CD4-positive, alpha-beta T cell treated with Interleukin-12 subunit alpha and Interleukin-12 subunit beta, for 1 hour (primary cell): ENCODE measurements at places on chromosomes 13 and 19.
A peak's percentile ranks its signal among the peaks of the same experiment; 100 is the strongest.

GRCh38 chr19:12789904-12790619 lies 1.2 kb upstream of the JUNB start:
- peak; percentile 98 for DNase-seq

- DNase-seq, result no peak
These were observed 1.8 kb upstream of the SYNE4 start for GRCh38 chr19:36010402-36010801.

GRCh38 chr19:709965-710571 lies 1.3 kb downstream of the PALM start:
- DNase-seq, result no peak

DNA sequence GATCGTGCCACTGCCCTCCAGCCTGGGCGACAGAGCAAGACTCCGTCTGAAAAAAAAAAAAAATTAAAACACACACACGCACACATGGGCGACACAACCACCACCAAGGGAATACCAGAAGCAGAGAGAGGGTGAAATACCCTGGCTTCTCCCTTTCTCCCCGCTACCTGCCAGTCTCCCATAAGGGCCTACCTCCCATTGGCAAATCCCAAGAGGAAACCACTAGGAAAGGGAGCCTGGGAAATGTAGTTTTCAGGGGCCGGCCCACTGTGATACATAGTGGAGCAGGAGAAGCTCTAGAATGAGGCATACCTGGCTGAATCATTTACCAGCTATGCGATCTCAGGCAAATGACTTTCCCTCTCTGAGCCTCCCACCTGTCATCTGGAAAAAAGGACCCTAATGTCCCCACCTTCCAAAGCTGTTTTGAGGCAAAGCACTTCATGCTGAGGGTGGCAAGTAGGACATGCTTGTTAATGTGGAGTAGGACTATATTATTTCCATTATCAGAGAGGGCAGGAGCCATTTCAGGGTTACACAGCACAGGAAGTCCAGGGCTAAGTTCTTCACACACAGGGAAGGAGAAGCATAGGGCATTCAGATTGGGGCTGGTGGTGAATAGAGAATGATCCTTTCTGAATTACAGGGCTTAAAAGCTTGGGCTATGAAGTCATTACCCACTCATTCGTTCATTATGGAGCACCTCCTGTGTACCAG lies 14.3 kb upstream of the HNRNPUL1 start:
- no peak for DNase-seq

DNA sequence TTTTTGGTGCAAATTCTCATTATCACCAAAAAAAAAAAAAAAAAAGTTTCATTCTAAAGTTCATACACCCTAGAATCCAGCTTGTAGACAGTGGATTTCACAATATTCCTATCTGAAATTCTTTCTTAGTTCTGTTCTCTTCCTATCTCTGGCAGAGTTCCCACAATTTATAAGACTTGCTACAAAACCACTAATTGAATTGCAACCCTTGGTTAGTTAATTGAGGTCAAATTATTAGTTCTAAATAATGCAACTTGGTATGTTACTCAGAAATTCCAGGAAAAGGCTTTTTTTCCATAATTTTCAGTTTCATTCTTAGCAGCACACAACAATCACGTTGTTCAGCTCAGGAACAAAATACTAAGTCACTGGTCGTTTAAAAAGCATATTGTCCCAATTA lies 58.5 kb downstream of the SPATA13 start:
- no peak for DNase-seq

- no peak for DNase-seq
These were observed 51.0 kb downstream of the ZNF146 start for GRCh38 chr19:36265856-36266374.

DNA sequence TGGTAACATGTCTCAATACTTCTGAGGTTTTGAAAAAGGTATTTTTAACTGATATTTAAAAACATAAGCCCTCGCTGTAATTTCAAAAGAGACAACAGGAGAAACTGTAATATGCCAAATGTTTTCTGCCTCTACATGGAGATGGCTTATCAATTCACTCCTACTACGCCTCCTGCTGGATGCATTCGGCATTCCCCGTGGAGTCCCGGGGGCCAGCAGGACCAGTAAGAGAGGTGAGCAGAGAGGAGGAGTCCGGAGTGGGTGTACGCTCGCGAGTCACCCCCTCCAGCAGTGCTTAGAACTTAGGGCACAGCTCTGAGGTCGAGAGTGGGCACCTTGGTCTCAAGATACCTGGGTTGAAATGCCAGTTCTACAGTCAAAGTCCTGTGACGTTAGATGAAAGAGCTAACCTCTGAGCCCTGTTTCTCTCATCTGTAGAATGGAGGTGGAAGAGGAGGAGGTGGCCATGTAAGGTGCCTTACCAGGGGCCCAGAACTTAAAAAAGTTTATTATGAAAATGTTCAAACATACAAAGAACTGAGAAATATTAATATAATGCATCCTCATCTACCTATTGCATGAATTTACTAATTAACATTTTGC lies 110.2 kb downstream of the STK24 start:
- peak; percentile 45 for DNase-seq

GRCh38 chr19:5292822-5293611 lies 47.6 kb downstream of the PTPRS start:
- peak; percentile 37 for DNase-seq

DNA sequence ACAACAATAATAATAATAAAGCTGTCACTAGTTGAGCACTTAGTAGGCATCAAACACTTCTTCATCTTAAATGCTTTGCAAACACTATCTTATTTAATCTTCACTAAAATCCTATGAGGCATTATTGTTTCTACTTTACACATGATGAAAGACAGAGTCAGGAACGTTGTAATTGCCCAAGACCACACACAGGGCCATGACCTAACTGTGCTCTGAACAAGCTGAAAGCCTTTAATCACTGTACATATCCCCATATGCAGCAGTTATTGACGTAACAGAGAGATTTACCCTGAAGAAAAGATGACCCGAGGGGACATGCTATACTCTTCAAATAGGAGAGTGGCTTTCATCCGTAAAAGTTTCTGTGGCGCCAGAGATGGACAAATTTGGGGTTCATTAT lies 53.0 kb downstream of the SACS start:
- DNase-seq, result no peak

- no peak for DNase-seq
These were observed 8.6 kb downstream of the FRY start for GRCh38 chr13:32040052-32040642.

GRCh38 chr19:18234194-18234593 lies 8.0 kb upstream of the PDE4C start:
- no peak for DNase-seq

- no peak for DNase-seq
These were observed 40.6 kb downstream of the CCDC122 start for GRCh38 chr13:43838909-43839308.

DNA sequence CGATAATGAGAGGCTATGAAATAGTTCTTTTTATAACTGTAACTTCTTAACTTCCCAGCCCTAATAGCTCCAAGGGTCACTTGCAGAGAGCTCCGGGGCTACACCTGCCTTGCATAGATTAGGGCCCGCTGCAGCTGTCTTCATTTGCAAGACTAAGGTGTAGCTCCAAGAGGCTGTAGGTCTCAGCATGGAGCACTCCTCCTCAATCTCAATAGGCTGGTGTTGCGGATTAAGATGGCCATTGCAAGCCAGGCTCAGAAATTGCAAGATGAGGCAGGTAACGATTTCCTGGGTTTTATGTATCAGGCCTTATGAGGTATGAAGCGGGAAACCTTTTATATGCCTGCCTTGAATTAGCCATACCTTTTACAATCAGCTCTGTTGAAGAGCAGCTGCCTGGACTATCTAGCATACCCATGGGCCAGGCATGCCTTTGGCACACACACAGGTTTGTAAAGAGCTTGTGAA lies 185.7 kb downstream of the TM9SF2 start:
- no peak for DNase-seq

- no peak for DNase-seq
These were observed 2.7 kb upstream of the CAPS start for GRCh38 chr19:5911366-5911765.

DNA sequence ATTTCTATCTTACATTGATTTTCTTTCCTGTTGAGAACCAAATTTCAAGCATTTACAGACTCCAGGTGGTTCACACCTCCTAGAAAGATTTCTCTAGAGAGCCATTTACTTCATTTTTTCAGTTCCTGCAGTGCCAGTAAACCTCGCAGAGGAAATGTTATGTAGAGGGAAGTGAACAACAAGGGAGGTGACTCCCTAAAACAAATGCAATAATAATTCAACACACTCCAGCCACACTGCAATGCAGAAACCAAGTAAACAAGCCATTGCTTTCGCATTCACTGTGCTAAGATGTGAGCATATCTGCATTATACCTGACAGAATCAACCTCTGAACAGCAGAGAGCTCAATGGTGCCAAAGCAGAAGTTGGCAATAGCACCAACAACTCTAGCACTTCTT lies 215.1 kb downstream of the RBM26 start:
- no peak for DNase-seq

GRCh38 chr13:26980099-26981031 lies 191.2 kb downstream of the USP12 start:
- DNase-seq, result no peak

- peak; percentile 33 for DNase-seq
These were observed 547 bp downstream of the ABCC4 start for GRCh38 chr13:95300625-95301182.

GRCh38 chr19:56086671-56087430 lies 34.2 kb downstream of the ZNF787 start:
- no peak for DNase-seq

DNA sequence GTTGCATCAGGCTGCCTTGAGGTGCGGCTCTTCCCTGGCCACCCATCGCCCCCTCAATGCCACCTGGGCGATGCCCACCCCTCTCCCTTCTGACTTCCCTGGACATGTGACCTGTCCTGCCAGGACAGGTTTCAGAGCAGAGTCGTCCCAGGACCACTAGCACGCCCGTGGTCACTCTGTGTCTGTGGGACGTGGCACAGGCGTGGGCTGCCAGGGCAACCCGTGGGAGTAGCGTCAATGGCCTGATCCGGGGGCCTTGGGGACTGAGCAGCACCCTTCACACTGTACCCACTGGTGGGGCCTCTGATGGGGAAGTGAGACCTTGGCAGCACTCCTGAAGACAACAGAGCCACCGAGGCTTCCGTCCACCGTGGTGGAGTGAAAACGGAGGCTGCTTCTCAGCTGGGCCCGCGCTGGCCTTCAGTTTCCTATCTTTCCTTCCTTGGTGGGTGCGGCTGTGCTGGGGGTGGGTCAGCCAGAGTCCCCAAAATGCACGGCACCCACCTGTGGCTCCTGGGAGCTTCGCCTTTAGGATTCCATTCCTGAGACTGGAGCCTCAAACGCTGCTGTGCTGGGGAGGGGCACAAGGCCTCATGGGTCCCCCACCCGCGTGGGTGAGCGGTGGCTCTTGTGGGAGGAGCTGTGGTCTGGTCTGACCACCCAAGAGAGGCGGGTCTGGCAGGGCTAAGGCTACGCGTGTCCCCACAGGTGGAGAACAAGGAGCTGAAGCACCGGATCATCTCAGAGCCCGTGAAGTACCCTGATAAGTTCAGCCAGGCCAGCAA lies 26.7 kb upstream of the TMEM255B start:
- DNase-seq, result no peak

GRCh38 chr13:74026753-74027152 lies 107.5 kb downstream of the KLF12 start:
- peak; percentile 82 for DNase-seq

DNA sequence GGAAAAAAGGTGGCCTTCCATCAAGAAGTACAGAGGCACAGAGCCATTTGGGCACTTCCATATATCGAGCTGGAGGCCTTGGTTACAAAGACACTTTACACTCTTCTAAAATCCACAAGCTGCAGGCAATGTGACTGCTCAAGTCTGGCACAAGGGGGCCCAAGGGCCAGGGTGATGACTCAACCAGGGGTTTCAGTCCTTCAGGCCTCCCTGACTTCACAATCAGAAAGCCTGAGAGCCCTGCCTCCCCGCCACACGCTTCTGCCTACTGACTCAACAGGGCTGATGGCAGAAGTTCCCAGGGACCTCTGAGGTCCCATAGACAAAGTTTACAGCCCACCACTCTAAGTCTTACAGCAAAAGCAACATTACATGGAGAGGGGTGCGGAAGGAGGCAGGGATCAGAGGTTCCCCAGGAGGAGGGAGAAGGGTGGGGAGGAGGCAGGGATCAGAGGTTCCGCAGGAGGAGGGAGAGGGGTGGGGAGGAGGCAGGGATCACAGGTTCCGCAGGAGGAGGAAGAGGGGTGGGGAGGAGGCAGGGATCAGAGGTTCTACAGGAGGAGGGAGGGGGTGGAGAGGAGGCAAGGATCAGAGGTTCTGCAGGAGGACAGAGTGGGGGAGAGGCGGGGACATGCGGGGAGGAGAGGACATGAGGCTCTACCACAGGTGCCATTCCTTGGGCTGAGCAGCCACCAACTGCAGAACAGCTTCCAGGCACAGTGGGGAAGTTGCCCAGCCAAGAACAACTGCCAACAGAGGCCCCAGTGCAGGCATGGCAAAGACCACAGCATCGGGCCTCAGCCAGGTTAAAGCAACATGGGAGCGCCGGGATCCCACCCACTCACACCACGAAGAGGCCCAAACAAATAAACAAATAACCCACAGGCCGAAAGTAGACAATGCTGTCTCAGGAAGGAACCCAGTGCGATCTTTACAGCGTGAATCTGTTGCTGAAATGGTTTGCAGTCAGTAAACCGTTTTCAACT lies 52.0 kb downstream of the SLC7A1 start:
- no peak for DNase-seq

GRCh38 chr13:53121131-53121773 lies 92.6 kb downstream of the OLFM4 start:
- no peak for DNase-seq

GRCh38 chr13:40152145-40152544 lies 496.7 kb downstream of the COG6 start:
- no peak for DNase-seq

DNA sequence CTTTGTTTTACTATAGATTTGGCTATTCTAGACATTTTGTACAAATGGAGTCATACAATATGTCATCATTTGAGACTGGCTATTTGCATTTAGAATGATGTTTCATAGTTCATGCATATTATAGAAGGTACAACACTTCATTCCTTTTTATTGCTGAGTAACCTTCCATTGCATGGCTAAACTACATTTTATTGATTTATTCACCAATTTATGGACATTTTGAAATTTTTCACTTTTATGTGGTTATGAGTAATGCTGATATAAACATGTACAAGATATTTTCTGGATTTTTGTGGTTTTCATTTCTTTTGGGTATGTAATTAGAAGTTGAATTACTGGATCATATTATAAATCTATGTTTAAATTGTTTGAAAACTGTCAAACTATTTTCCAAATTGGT lies 710.3 kb upstream of the SLITRK5 start:
- DNase-seq, result no peak

DNA sequence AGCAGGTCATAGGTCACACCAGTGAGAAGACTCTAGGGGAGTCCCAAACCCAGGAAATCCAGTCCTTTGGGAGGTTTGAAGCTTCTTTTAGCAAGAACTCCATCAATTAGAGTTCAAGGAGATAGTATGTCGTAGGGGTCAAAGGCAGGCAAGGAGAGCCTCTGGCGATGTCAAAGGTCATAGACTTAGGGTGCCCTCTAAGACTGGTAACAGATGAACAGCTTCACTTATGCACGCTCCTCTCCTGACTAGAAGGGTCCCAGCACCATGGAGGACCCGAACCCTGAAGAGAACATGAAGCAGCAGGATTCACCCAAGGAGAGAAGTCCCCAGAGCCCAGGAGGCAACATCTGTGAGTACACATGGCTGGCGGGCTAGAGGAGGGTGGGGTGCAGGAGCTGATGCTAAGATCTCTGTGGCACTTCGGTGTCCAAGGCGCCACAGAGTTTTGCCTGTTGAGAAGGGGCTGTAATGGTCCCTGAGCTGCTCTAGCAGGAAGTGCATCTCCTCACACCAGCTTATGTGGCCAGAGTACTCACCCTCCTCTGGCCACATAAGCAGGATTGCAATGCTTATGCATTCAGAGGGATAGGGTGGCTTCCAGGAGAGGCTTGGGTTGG lies 557 bp downstream of the ZNF576 start:
- no peak for DNase-seq

- no peak for DNase-seq
These were observed 56.2 kb upstream of the RFC3 start for GRCh38 chr13:33761740-33762139.
